Tibial nerve (tissue), 4 donors: ENCODE measurements at places on chromosomes 12 and 14.

GRCh38 chr12:51265024-51265423 lies 5.2 kb downstream of the SMAGP start:
- no peak for DNase-seq

GRCh38 chr12:67047634-67048033 lies 221.5 kb upstream of the CAND1 start:
- no peak for DNase-seq

DNA sequence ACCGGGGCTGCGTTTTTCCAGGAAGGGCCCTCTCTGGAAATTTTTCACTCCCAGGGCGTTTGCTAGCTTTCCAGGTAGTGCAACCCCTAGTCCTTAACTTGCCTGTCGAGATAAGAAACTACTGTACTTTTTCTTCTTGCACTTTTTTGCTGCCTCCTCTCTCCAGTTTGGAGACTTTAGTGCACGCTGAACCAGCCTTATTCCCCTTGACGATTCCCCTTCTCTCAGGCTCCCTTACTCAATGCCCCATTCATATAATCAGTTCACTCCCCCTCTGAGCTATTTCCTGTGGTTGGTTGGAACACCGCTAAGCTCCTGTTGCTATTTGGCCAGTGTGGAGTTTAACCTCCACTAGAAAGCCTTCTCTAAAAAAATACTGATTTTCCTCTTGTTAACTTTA lies 682 bp downstream of the CREBL2 start:
- DNase-seq = no peak

DNA sequence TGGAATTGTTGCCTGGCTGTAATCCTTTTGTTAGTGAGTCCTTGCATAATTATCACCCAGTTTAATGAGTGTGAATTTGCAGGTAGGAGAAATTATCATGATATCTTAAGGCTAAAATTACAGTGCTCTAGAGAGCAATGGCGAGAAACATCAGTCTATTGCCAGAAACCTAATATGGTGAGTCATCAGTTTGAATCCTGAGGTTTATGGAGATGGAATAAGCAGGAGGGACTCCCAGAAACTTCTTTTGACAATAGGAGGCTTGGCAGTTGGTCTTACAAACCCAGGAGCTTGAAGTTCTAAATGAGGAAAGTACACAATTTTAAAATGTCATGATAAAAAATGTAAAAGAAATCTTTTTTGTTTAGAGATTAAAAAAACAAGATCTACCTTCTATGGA lies 31.5 kb upstream of the CRADD start:
- no peak for DNase-seq

- no peak for DNase-seq
These were observed 1165.9 kb upstream of the TMEM132C start for GRCh38 chr12:127101076-127101475.

GRCh38 chr12:56629459-56630179 lies 507 bp downstream of the BAZ2A start:
- no peak for DNase-seq

DNA sequence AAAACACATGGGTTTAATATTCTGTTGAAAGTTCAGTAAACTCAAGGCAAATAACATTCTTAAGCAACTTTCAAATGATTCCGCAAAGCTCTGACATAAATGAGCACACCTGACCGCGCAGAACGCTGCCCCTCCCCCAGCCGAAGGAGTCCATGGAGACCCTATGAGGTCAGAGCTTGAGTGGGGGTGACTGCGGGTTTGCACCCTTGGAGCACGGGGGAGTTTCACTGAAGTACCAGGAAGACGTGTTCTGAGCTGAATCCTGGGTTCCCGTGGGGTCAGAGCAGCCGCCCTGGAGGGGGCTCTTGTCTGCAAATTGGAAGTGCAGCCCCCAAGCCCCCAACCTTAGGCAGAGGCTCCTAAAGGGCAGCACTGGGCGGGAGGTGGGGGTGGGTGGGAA lies 324.1 kb upstream of the SFSWAP start:
- no peak for DNase-seq

DNA sequence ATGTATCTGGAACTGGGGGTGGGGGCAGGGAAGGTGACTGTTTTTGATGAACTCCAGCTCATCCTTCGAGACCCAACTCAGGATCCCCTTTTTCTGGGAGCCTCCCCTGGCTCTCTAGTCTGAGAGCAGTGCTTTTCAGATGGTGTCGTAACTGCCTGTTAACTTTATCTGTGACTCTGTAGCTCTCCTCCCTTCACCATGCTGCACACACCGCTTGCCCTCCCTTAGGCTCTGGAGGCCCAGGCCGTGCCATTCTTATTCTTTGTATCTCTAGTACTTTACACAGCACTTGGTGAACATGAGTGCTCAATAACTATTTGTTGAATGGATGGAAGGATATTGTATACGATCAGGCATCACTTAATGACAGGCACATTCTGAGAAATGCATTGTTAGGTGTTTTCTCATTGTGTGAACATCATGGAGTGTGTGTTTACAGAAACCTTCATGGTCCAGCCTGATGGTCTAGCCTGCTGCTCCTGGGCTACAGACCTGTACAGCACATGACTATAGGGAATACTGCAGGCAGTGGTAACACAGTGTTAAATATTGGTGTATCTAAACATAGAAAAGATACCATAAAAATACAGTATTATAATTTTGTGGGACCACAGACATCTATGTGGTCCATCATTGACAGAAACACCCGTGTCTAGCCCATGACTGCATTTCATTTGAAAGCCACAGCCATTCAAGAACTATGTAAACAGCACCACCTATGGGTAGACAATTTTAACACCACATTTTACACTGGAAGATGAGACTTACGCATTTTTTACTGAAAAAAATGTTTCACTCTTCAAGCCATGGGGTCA lies 91.8 kb downstream of the EML1 start:
- peak; percentile 68 for DNase-seq

DNA sequence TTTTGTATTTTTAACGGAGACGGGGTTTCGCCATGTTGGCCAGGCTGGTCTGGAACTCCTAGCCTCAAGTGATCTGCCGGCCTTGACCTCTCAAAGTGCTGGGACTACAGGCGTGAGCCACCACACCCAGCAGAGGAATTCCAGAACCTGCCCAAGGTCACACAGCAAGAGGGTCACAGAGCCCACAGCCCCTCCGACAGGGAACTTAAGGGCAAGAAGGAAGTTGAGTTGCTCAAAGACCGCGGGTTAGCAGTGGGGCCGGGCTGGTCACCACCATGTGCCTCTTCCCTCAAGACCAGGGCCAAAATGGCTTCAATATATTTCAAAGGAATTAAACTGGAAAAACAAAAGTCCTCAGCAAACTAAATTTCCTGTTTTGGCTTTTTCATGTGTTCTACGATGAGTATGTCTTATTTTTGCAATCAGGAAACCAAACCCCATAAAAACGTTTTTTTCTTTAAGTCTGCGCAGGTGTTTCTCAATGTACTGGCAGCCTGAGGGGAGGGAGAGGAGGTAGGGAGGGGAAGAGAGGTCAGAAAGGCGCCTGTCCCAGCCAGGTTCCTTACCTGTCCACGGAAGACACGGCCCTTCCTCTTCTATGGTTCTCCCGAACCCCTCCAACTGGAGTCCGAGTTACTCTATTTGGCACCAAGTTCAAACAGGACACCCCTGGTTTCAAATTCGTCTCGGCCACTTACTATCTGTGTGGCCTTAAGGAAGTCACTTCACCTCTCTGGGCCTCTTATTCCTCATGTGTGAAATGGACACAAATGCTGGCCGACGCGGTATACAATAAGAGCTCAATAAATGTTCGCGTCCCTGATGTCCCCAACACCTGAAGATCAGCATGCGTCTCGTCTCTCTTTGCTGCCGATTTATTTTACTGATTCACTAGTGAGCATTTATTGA lies 778 bp downstream of the SLC8B1 start:
- no peak for DNase-seq

DNA sequence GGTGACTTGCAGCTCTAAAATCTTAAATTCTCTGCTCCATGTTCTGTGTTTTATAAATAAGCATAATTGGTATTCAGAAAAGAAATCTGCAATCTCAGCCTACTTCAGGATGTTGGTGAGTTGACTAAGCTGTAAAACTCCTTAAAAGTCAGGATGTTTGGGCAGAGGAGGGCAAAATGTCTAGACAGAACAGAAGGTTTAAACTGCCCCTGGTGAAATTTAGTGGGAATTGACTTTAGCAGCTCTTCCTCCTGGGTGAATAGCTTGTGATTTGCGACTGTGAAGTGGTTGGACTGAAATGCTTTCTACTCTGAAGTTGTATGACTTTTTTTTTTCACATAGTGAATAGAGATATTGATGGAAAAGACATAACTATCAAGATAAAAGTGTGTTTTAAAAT lies 85.8 kb downstream of the CAND1 start:
- no peak for DNase-seq

DNA sequence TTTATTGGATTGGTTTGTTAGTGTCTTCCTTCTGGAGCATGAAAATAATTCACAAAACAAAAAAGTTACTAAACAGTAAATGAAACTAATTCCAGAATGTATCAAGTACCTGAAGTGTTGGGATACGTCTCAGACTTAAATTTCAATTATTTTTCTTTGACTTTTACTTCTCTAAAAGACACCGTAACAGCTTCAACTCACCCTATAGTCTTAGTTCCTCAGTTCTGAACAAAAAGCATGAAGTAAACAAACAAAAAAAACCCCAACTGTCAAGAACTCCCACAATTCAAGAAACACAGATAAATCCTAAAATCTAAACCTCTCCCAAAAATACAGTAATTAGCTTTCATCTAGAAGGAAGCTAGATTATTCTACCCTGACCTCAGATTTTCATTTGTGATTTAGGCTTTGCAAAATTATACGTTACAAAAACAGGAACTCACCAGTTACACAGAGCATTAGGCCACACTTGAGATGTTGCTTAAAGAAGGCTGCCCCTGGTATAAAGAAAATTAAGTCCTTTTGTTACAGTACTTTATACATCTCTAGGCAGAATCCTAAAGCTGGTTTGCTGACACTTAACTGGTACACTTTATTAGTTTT lies 10.2 kb downstream of the HEATR5A start:
- DNase-seq = no peak

DNA sequence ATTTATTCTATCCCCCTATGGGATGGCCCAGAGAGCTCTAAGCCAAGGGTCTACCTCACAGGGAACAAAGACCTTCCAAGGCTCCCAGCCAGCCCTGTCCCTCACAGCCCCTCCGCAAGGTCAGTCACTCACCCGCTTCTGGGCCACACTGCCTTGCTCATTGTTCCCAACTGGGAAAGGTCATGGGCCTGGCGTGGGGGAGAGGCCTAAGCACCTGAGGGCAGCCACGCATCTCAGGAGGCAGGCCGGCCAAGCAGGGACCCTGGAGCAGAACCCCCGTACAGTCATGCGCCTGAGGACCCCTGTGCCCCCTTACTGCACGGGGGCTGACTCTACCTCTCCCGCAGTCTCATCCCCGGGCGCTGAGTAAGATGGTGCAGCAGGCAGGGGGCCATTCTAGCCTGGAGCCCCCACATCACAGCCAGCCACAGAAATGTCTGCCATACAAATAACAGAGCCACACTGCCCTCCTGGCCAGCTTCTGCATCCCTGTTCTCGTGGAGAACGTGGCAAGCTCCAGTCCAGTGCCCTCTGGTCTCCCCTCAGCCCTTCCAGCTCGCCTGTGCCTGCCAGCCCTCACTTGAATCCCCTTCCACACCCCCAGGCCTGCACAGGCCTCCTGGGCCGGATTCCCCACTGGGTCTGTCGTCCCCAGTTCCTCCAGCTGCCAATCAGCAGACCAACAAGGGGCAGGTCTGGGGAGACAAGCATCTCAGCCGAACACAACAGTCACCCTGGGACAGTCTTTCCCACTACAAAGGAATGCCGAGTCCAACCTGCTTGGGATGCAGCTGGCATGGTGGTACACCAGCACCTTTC lies 16.3 kb downstream of the CCDC85C start:
- DNase-seq = no peak

DNA sequence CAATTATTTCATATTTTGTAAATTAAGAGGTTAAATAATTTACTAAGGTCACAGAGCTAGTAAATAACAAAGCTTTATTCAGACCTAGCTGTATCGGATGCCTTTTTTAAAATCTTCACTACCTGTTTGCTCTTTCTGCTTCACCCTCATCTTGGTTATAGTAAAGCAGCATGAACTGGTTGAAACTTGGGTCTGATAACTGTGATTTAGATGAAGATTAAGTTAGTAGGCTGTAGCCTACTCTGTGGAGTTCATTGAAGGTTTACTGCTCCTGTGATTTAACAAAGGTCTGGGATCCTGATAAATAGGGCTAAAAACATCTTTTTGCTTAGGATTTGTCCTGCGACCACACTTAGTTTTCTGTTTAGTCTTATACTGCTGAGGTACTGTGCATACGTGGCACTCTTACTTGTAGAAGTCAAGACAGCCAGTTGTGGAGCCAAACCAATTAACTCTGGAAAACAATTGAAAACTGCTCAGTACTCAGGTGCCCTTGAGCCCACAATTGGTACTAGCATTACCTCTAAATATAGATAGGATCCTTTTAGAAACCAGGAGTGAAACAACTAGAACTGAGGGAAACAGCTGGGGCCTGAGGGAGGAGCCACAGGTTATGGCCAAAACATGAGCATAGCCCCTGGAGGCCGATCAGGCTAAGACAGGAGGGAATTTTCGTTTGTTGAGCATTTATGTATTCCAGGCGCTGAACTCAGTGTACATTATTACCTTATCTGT lies 2.3 kb downstream of the SPATS2 start:
- DNase-seq = no peak

DNA sequence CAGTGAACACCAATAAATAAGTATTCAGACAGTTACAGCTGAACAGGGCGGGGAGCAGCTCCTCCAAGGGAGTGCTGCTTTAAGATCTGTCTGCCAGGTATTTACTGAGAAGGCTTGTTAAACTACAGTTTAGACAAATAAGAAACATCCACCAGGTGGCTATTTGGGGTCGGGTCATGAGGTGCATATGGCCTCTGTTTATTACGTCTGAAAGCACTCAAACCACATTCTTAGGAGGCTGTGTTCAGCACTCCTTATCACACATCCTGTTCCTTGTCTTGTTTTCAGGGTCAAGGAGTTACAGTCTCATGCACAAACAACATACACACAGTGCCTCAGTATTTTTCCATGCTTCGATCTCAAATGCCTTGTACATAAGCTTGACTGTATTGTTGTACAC lies 78.8 kb downstream of the KCNMB4 start:
- no peak for DNase-seq

DNA sequence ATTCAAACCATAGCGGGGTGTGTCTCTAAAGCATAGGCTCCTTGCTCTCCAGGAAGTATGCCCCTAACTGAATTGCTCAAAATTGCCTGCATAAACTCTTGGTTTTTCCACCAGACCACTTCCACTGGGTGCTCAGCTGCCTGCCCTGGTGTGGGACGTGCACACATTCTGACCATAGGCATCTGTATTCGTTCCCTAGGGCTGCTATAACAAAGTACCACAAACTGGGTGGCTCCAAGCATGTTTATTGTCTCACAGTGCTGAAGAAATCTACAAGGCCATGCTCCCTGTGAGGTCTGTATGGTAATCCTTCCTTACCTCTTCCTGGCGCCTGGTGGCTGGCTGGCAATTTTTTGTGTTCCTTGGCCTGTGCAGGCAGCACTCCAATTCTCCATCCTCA lies 16.4 kb upstream of the GALNT6 start:
- DNase-seq = no peak

- DNase-seq = no peak
These were observed 131.6 kb downstream of the CAND1 start for GRCh38 chr12:67400742-67401141.

GRCh38 chr14:77965919-77966435 lies 166.1 kb downstream of the ADCK1 start:
- no peak for DNase-seq

GRCh38 chr12:5294274-5295070 lies 137.4 kb upstream of the NTF3 start:
- DNase-seq = no peak
